ENCODE measurements at places on chromosomes 13 and 19.

DNA sequence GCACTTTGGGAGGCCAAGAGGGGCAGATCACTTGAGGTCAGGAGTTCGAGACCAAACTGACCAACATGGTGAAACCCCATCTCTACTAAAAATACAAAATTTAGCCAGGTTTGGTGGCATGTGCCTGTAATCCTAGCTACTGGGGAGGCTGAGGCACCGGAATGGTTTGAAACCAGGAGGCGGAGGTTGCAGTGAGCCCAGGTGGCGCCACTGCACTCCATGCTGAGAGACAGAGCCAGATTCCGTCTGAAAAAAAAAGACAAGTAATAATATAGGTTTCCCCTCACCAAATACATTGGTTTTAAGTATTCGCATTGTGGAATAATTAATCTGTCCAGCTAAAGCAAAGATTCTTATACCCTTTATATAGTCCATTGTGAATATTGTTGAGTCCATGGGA, 1544.6 kb downstream of the OLFM4 start:
- no peak for DNase-seq

DNA sequence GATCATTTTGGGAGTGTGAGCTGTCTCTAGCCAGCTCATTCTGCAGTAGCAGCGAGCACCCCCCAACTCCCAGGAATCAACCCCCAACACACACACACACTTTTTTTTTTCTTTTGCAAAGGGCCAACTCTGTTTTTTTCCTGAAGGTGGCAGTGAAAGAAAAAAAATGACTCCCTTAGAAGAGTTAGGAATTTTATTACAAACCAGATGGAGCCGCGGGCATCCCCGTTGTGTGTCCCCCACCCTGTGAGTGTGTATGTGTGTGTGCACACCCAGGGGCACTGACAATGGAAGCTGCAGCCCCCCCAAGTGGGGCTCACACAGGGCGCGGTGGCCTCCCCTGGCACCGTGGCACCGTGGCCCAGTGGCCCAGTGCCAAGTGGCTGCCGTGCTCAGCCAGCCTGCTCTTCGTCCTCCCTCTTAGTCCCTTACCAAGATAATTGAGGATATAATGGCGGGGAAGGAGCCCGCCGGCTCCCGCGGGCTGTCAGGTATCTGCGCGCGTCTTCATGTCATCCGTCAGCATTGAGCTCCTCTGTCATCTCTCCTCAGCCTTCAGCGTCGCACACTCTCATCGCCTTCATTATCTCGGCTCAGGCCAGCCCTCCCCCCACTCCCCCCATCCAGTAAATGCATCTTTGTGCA, 314.1 kb downstream of the ZNF536 start:
- DNase-seq = no peak

GRCh38 chr13:47511647-47512046, 489.4 kb downstream of the SUCLA2 start:
- DNase-seq = no peak

GRCh38 chr13:48232420-48233045, 473 bp upstream of the ITM2B start:
- DNase-seq = no peak

- DNase-seq = no peak
These were observed 1.3 kb downstream of the ETV2 start for GRCh38 chr19:35642798-35643254.

- DNase-seq = no peak
These were observed at the start of gene MAP4K1 for GRCh38 chr19:38617764-38618589. TSS of gene MAP4K1 (minus strand) at chr19:38617953. CDS start at chr19:38617895, 58 bp downstream.

DNA sequence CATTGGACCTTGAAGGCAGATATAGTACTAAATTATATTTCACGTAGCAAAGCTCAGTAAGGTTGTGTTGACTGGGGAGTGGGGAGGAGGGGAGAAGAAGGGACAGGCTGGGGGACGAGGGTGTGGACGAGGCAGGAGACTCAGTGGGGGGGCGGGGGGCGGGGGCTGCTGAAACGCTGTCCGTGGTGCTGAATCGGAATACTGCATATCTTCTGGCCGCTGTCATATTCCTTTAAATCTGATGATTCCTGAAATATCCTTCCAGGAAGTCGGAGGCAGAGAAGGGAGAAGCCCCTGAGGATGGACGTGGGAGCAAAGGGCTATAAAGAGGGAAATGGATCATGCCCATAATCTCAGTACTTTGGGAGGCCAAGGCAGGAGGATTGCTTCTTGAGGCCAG, 34.7 kb upstream of the CASP14 start:
- no peak for DNase-seq

- DNase-seq = no peak
These were observed 100.2 kb upstream of the SIAH3 start for GRCh38 chr13:45951724-45952123.

DNA sequence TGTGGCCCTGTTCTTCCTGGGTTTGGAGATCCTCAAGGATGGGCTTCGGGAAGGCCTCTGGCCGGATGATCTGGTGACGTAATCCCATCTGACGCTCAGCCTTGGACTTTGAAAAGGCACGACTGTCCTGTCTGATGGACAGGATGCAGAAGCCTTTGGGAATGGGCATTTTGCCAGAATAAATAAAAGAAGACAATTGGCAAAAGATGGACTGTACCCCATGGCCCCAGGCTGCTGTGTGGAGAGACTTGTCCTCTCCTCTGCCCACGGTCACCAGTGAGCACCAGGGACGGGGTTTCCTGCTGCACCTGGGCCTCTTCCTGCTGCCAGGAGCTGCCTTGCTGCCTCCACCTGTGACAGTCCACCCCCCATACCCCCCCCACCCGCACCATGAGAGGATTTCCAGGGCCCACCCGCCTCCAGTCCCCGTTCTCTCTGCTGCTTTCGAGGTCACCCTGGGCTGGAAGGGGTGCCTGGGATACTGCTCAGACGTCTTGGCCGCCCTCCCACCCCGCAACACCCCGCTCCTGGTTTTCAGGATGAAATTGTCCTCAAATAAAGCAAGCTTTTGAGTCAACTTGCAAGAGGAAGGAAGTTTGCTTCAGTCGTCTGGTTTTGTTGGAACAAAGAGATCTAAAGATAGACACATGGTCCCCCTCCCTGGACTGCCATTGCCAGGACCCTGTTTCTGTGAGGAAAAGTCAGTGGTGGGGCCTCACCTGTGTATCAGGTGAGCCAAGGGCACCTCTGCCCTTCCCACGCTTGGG, 40.9 kb downstream of the MCF2L start:
- no peak for DNase-seq

DNA sequence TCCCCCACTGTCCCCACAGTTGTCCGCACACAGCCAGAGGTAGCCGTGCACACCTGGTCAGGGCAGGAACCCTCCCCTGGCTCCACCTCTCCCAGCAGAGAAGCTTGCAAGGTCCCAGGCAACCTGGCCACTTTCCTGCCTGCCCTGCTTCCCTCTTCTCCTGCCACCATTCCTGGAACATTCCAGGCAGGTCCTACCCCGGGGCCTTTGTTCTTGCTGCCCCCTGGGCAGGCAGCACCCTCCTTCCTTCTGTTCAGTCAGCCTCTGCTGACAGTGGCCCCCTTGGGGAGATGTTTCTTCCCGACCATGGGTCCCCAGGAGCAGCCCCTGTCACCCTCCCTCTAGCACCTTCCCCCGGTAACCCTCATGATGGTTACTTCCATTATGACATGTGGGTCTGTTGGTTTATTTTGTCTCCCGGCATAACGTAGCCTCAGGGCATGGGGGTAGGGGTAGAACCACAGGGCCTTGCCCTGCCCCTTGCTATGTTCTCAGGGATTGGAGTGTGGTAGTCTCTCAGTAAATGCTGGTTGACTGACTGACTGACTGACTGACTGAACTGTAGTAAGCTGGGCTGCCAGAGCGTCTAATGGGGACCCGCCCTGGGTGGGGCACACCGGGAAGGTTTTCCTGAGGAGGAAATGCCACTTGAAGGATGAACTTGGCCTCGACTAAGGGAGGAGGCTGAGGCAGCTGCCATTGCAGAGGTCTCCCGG, 10.8 kb downstream of the PAK4 start:
- no peak for DNase-seq

DNA sequence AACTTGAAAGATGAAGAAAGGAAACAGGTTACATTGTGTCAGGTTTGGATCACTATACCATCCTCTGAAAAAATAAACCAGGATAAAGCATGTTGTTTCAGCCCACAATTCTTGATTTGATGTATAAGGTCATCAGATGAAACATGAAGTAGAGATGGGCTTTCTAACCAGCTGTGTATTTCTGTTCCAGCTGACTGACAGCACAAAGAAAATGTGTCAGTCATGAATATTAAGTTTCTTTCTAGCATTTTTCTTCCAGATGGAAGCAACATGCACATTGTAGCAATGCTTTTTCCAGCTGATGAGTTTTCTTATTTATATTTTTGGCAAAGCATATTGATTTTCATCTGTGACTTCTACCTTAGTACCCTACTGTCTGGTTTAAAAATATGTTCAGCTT, 199.6 kb downstream of the OXGR1 start:
- no peak for DNase-seq

All from HT1080 (cell line).